ENCODE measurements at places on chromosomes 1 and 21.

- peak; percentile 59 for DNase-seq
These were observed 21.8 kb downstream of the SLC27A3 start for GRCh38 chr1:153796786-153797659.

DNA sequence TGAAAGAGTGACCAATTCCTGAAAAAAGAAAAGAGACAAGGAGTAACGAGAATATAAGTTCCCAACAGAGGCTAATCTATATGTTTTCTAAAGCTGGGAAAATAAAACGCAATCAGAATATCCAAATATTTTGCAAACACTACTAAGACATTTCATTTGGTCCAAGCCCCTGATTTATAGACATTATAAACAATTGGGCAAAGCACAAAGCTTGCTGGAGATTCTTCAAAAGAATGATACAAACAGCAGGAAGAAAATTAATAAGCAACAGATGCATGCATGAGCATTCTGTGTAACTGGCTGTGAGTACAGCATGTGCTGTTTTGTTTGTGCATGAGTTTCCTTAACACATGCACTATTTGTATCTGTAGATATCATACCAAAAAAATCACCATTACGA, 552.9 kb downstream of the LTN1 start:
- DNase-seq, result peak; percentile 32

- DNase-seq, result no peak
These were observed 26.6 kb downstream of the CAPZA1 start for GRCh38 chr1:112646225-112646624.

DNA sequence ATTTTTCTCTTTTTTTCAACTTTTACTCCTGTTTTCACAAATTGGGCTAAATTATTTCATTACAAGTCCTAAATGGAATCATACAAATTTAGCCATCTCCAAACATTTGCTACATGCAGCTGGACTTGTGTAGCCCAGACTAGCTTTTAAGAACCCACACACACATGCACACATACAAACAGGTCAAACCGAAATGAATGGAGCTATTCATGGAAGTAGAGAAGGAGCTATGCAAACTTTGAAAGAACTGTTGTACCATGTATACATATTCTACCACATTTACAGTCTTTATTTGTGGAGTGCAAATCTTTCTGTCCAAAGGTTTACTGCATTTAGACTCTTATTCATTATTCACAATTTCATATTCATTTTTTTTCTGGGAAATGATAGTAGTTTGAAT, 189.1 kb upstream of the RNPC3 start:
- no peak for DNase-seq

GRCh38 chr1:51534447-51534846, 15.4 kb upstream of the EPS15 start:
- no peak for DNase-seq

DNA sequence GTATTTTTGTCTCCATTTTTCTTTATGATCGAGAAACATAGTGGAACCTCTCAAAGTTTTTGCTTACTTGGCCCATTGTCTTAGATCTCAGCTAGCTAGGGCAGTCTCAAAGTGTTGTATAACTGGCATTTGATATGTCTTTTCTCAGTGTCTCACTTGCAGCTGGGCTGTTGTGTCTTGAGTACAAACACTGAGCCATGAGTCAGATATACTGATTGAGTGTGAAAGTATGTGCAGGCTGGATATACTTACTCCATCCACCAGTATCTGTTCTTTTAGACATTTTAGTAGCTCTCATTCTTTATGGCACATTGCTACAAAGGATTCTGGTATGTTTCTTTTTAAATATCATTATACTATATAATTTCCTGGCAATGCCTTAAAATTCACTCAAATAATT, 14.3 kb upstream of the GPR52 start:
- peak; percentile 82 for DNase-seq

DNA sequence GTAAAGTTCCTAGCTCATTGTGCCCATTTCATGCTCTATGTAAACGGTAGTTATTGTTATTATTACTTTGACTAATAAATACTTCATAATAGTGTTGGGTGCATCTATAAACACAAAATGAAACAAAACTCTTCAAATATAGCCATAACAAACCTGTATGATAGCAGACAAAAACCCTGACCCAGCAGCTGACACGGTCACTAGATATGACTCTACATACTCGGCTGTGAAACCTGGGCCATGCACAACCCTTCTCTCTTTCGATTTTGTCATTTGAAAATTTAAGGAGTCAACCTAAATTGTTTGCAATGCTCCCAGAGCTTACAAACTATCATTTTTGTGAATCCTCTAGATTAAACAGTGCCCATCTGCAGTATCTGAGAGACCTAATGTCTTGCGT, 8.0 kb upstream of the RGS13 start:
- DNase-seq, result no peak

DNA sequence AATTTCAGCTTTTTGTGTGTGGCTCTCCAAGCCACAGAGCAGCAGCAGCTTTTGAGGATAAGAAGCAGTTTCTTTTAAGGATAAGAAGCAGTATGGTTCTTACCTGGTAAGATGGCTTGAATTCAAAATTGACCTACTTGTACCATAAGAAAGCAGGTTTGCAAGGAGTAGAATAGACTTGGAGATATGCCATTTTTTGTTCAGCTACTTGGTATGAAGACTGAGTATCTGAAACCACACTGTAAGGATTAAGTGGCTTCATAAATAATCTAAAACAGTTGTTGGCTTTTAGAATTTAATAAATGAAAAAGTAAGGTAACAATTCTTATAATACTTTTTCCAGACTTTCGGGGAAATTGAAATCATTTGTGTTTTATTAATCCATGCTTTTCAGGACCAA, 74.2 kb downstream of the ATF6 start:
- peak; percentile 71 for DNase-seq

DNA sequence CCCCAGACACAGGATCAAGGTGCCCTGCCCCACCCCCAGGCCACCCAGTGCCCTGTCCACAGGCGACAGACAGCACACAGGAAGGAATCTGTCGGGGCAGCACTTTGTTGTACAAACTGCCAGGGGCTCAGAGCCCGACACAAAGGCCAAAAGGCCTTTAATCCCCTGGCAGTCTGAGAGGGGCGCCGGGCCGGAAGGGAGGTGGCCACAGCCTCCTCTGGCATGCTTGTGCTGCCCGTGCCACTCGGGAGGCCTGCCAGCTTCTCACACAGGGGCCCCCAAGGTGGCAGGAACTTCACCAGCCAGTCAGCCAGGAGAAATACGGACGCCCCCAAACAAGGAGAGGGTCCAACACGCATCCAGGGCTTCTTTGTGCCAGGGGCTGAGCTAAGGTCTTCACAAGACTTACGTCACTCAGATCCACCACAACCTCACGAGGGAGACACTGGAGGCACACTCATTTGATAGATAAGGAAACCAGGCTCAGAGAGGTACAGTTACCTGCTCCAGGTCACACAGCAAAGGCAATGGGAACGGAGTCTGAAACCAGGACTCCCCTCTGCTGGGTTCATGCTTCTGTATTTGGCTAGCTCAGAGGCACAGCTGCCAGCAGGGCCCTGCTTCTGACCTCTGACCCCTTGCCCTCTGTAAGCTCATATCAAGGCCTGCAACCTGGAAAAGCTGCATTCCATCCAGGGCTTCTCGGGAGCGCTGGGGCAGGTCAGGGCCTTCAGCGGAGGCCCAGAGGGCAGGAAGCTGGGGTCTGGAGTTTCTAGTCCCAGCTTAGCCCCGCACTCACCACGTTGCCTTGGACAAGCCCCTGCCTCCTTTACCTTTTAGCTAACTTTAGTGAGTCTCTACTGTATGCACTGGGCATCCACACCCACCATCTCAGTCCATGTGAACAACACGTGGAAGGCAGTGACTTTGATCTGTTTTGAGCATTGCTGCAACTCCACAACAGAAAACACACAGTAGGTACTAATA, 34.8 kb downstream of the HSPG2 start:
- DNase-seq, result no peak

- DNase-seq, result peak; percentile 63
These were observed 67.6 kb downstream of the MAP3K21 start for GRCh38 chr1:233394860-233395717.

DNA sequence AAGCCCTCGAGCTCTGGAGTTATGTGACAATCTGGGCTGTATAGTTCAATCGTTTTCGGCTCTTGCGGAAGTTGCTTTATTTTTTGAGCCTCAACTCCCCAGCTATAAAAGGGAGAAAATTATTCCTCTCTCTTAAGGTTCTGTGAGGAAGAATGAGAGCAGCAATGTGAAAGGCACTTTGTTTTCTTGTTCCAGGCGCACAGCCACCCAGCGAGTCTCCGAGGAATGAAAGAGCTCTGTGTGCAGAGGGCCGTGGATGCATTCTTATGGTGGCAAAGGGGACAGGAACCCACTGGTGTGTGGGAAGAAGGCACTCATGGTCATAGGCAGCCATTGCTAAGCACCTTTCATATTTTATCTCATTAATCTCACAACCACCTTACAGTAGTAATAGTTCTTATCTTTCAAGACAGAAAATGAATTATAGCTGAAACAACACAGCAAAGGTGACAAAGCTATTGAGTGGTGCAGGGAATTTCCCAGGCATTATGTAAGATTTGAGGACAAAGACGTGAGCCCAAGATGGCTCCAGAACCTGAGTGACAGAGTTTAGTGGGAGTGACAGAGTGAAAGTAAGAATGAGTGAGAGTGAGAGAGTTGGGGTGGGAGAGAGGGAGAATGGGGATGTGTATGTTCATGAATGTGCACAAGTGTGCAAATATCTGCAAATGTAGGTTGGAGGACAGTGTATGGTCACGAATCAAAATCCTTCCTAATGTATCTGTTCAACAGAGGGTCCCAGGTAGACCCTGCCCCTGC, 9.4 kb downstream of the CYP2J2 start:
- DNase-seq, result no peak

DNA sequence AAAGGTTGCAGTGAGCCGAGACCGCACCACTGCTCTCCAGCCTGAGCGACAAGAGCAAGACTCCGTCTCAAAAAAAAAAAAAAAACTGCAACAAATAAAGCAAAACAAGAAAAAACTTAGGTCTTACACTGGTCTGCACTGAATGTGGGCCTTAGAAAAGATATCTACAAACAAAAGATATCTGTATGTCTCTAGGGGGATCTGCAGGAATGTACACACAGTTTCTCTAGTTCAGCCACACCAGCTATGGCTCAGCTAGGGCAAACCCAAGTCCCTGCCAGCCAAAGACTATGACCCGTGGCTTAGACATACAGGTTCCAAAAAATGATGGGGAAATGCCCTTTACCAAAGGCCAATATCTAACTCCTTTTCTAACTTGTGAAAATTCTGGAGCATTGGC, 202.4 kb upstream of the KAZN start:
- no peak for DNase-seq

DNA sequence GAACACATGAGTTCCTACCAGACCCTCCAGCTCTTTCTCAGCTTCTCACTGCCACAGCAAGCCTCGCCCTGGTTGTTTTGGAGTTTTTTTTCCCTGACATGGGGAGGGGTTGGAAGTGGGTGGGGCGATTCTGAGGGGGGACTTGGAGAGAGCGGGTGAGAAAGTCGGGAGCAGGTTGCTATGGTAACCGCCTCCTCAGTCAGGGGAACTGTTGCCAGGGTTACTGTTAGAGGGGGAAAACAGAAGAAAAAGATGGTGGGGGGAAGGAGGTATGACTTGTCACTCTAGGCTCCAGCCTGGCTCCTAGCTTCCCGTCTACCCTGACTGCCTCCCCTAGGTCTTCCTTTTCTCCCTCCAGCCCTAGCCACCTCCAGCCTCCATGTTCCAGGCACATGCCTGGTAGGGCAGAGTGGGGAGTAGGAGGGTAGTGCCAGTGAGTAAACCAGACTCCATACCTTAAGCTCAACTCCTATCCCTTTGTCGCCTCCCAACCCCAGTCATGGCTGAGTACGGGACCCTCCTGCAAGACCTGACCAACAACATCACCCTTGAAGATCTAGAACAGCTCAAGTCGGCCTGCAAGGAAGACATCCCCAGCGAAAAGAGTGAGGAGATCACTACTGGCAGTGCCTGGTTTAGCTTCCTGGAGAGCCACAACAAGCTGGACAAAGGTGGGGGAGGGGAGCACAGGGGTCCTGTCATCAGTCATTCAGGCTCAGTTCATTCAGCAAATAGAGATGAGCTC, 6.0 kb downstream of the PEA15 start:
- DNase-seq, result no peak

DNA sequence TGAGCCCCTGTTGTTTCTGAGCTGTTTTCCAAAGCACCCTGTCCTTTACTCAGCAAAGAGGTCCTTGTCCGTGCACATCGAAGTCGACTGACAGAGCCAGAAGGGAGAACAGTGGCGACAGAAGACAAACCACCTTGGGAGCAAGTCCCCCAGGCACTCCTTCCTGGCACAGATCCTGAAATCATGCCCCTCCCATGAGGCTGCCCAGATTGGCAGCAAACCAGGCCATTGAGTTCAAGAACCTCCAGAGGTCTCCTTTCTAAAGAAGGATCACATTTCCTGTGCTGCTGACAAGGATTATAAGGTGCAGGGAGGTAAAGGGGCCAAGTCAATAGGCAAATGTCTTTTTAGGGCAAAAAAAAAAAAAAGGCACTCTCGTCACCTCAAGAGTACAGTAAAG, 84.7 kb upstream of the HIVEP3 start:
- no peak for DNase-seq

DNA sequence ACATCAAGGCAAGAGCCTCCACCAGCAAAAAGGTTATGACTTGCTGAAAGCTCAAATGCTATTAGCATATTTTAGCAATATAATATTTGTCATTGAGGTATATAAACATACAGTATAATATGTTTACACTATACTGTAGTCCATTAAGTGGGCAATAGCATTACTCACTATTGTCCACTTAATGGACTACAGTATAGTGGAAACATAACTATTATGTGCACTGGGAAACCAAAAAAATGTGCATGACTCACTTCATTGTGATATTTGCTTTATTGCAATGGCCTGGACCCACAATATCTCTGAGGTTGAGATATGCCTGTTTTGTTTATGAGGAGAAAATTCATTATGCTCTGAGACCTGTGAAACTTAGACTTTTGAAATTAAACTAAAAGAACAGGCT, 300.0 kb downstream of the BARHL2 start:
- peak; percentile 8 for DNase-seq

DNA sequence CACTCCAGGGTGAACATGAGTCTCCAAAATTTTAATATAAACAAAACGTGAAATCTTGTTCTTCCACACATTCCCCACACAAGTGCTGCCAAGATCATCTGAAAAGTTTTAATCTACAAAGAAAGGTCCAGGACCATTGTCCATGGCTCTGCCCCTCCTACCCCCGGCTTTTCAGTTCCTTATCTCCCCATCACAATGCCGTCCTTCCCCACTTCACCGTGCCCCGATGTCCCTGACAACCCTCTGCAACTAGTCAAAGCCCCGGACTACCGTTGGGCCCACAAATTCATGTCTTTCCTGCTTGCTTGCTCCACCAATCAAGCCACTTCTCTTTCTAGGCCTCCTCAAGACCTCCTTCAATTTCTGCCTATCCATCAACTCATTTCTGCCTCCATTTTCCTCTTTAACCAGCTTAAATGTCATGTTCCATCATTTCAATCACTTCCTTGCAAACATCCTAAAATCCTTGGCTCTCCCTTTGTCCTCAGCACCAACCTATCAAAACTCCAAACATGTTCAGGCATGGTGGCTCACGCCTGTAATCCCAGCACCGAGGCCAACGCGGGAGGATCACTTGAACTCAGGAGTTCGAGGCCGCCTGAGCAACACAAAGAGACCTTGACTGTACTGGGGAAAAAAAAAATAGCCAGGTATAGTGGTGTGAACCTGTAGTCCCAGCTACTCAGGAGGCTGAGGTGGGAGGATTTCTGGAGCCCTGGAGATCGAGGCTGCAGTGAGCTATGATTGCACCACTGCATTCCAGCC, 14.0 kb upstream of the BMP8B start:
- no peak for DNase-seq

Measured in iris pigment epithelial cell (primary cell).